NCI-H1048 (cell line): ENCODE measurements at places on chromosomes 1 and 21.

DNA sequence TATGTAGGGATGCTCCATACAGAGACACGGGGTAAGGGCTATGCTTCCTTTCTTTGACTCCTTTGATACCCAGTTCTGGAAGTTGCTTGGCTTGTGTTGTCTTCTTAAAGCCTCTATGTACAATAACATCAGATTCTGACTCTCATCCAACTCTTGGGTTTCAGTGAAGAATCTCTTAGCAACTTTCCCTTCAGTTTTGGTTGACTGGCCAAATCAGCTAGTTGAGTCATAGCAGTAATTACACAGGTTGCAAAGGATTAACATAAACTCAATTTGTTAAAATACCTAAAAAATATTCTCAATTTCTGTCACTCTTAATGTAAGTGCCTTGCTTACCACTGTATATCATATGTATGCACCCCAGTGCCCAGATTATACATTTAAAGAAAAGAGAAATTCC is 9.2 kb downstream of the CD1E start:
- DNase-seq = no peak

GRCh38 chr1:150813028-150813707 is 5.1 kb upstream of the CTSK start:
- DNase-seq = no peak

DNA sequence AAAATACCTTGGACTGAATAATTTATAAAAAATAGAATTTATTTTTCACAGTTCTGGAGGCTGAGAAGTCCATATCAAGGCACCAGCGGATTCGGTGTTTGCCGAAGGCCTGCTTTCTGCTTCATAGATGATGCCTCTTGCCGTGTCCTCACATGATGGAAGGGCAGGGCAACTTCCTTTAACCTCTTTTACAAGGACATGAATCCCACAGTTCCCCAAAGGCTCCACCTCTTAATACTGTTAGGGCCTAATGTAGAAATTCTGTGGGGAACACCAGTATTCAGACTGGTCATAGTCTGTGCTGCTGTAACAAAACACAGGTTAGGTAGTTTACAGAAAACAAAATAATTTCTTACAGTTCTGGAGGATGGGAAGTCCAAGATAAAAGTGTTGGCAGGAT is 25.9 kb downstream of the DYRK1A start:
- DNase-seq = no peak

DNA sequence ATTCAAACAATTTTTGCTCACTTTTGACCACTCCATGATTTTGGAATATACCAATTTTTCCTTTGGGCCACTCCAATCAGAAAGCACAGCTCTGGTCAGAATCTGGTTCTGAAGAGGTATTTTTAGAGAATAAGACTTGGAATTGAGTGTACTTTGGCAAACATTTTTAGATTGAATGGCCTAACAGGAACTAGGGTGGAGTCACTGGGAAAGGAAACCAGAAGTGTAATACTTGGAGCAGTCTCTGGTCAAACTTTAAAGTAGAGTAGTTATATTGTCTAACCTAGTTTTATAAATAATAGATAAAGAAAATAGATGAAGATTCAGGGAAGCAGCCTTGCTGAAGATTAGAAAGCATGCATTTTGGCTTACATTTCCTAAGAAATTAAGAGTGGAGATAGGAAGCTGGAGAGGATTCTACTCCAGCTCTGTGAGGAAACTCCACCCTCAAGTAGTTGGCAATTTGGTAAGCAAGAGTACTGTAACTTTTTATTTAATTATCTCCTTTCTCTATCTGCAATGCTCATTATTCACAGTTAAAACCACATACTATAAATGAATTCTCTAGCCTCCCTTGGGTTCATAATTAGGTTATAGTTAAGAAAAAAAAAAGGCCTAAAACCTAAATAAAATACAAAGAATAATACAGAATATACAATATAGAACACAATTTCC is 15.8 kb downstream of the STIL start:
- DNase-seq = no peak

GRCh38 chr1:59128239-59128736 is 168.6 kb upstream of the FGGY start:
- DNase-seq = no peak

- DNase-seq = no peak
These were observed 4.8 kb downstream of the MX2 start for GRCh38 chr21:41366522-41367151.

DNA sequence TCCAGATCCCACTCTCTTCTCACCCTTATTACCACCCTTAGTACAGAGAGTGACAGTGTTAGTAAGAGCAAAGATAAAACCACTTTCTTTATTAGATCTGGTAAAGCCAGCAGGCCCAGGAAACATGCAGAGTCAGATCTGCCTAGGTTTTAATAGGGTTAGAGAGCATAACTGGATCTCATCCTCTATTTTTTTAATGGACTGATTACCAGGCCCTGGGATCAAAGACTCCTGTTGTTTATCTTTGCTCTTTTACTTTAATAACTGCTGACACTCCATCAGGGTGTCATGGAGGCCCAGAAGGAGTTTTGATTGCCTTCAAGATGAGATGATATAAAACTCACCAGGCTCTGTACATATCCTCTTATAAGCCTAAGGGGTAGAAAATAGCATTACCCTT is 45.3 kb upstream of the RGS5 start:
- DNase-seq = no peak

DNA sequence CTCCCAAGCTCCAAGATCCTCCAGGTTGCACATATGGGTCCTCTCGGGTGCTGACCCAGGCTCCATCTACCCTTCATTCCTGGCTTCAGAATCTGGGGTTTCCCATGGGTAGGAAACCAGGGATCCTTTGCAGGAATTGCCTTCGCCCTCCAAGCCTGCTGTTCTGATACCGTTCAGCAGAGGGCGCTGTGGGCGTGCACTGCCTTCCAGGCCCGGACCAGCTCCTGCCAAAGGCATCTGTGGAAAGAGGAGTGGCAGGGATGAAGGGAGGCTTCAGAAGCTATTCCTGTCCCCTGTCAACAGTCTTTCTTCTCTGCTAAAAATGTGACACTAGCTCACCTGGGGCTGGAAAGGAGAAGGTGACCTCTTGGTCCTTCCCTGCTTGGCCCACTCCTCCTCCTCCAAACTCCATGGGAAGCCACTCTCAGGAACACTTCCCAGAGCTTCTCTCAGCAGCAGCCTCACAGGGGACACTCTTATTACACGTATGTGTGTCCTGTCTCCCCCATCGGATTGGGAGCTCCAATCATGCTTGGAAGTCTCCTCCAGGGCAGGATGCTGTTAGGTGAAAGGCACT is 71.2 kb downstream of the VWA5B1 start:
- DNase-seq = no peak

DNA sequence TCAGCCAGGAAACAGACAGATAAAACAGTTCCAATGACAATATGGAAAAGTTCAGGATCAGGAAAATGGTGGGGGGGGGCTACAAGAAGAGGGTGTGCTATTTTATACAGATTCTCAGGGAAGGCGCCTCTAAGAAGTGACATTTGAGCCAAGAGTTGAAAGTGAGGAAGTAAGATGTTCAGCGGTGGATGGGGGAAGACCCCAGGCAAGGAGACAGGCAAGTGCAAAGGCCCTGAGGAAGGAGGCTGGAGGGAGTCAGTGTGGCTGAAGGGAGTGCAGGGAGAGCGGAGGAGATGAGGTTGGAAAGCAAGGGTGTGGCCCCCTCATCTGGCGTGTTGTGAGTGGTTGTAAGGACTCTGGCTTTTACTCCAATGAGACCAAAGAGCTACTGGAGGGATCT is 8.4 kb upstream of the PDZK1IP1 start:
- no peak for DNase-seq

- DNase-seq = no peak
These were observed 12.2 kb downstream of the PTCH2 start for GRCh38 chr1:44830900-44831304.

GRCh38 chr1:178564783-178565180 is 51.9 kb downstream of the TEX35 start:
- no peak for DNase-seq

GRCh38 chr1:3652548-3653285 is 401 bp downstream of the TP73 start:
- no peak for DNase-seq

- no peak for DNase-seq
These were observed 84.9 kb downstream of the FOXJ3 start for GRCh38 chr1:42250164-42250563.

GRCh38 chr1:248752161-248753028 is 3.2 kb downstream of the LYPD8 start:
- no peak for DNase-seq

DNA sequence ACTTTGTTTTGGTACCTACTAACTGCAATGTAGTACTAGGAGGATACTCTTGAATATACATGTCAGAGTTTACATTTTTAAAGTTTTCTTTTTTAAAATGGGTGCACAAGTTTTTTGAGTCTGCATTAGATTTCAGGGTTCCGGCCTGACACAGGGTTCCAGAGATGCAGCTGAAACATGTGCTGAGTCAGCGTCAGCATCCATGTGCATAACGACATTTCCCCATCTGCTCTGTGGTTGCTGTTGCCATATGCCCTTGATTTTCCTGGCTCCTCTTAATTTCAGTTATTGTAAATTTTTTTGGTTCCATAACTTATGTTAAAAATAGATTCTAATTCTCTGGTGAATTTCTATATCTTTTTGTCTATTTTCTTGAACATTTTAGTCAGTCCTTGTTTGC is 12.3 kb upstream of the METTL13 start:
- DNase-seq = no peak
